Activated naive CD8-positive, alpha-beta T cell treated with anti-CD3 and anti-CD28 coated beads, Interleukin-2, amount 50 U/mL, for 16 hours (primary cell): ENCODE measurements at places on chromosomes 1 and 21.

GRCh38 chr1:154877370-154877974 is 7.4 kb upstream of the KCNN3 start:
- no peak for DNase-seq

GRCh38 chr1:116777831-116778830 is 23.9 kb downstream of the CD2 start:
- no peak for DNase-seq

- no peak for DNase-seq
Observed at GRCh38 chr1:206709772-206710459, 25.2 kb downstream of the MAPKAPK2 start.

GRCh38 chr1:187568067-187568466 is 739.3 kb downstream of the PLA2G4A start:
- no peak for DNase-seq
